NCI-H187 treated with DMSO at 0.1 percent for 48 hours (cell line): ENCODE measurements at places on chromosomes 4 and X.

DNA sequence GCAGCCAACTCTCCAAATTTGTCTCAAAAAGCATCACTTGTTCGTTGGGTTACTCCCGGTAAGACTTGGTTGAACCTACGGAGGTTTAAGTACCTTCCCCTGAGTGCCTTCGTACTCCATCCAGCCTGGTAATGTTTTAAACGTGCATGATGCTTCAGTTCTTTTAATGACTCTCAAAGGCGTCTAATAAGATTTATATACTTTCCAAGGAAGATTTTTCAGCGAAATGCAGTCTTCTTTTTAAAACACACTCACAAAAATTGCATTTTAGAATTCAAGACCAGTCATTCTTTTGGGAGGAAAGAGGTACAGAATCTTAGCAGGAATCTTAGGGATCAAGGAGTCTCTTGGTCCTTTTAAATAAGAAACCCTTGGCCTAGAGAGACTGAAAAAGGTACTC lies 430 bp upstream of the TRPC3 start:
- no peak for DNase-seq

- peak; percentile 49 for DNase-seq
Observed at GRCh38 chr4:145180298-145181090, at the start of gene OTUD4. TSS of gene OTUD4 (minus strand) at chr4:145180589. CDS start at chr4:145179973, 616 bp downstream.

DNA sequence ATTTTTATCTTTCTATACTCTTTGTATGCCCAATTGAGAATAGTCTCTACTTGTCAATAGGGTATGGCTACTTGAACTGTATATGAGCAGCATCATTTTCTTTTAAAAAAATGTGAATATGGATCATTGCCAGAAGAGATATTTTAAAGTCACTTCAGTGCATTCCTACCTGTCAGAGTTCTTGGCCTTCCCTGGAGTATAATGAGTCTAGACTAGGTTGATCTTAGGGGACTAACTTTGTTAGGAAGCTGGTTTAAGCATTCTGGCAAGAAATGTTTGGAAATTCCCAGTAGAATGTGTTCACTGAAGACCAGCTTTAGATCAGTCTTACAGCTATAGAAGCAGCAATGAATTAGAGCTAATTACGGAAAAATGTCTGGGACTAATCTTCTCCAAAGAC lies 178.2 kb downstream of the FAT4 start:
- no peak for DNase-seq

GRCh38 chrX:46626566-46626965 lies 53.0 kb downstream of the CHST7 start:
- DNase-seq: no peak

- DNase-seq: no peak
Observed at GRCh38 chr4:172881645-172882044, 287.0 kb upstream of the GALNT7 start.

DNA sequence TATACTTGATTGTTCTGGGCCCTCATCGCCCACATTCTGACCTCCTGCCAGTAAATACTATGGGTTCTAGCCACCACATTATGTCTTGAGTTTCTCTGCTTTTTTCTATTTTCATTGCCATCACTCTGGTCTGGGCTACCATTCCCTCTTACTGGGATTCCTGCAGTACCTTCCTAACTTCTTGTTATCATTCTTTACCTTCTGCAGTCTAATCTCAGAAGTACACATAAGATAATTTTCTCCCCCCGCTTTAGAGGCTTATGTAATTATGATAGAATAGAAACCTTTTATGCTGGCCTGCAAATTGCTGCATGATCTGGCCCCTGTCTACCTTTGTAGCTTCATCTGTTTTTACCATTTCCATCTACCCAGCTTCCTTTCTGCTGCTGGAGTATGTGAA lies 19.2 kb downstream of the STIM2 start:
- DNase-seq: no peak

- no peak for DNase-seq
Observed at GRCh38 chr4:185728893-185729292, 83.1 kb downstream of the SORBS2 start.

DNA sequence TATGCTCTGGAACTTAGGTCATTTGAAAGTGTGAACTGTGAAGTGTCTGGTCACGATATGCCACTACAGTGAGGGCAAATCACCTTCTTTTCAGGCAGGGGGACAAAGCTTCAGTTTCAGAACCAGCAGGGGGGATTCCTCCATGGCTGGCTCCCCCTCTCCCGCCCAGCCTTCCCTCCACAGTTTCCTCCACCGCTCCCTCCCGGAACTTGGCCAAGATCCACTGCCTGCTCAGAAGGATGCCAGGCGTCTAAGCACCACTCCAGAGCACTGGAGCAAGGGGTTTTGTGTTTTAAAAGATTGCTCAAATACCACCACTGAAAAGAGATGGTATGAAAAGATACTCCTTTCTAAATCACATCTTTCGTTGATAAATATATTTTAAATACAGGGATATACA lies 126.9 kb downstream of the ELOVL6 start:
- DNase-seq: no peak

DNA sequence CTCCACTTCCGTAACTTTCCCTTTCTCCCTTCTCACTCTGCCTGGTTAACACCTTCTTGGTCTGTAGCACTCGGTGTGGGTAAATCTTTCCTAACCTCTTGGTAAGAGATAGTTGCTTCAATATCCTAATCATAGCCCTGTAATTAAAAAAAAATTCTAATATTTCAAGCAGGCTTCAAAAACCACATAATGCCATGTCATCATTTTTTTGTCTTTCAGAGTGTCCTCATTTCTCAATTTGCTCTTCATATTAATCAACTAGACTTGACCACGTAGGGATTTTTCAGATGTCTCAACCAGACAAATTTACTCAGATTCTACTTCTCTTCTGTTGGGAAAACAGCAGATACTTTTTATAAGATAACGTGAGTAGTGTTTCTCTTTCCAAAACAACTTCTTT lies 91.0 kb downstream of the FREM3 start:
- DNase-seq: no peak

DNA sequence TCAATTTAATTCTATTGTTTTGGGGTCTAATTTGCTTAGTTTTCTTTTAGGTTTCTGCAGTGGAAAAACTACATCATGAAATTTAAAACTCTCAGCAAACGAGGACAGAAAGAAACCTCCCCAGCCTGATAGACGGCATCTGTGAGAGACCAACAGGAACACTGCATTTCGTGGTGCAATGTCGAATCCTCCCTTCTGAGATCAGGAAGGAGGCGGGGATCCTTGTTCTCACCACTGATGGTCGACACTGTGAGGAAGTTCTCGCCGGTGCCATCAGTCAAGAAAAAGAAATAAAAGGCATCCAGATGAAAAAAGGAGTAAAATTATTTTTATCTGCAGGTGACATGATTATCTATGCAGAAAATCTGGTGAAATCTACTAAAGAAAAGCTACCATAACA lies 16.5 kb downstream of the GAK start:
- no peak for DNase-seq

- no peak for DNase-seq
Observed at GRCh38 chr4:56640621-56641493, 40.2 kb downstream of the HOPX start.

DNA sequence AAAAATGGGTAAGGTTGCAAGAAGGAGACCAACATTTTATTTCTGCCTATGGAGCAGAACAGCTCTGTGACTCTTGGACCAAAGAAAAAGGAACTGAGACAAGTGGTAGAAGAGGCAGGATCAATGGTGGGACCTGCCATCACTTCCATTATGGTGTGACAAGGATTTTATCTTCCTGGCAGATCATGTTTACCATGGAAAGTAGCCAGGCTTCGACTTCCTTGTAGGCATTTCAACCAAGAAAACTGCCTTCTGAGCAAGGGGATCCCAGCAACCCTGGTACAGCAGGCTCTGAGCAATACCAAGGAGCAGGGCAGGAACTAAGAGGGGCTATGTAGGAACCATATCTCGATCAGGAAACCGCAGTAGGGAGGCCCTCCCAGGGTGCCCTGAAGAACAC lies 317.4 kb downstream of the IQCM start:
- DNase-seq: no peak

GRCh38 chr4:62717154-62717553 lies 1517.0 kb downstream of the ADGRL3 start:
- no peak for DNase-seq

DNA sequence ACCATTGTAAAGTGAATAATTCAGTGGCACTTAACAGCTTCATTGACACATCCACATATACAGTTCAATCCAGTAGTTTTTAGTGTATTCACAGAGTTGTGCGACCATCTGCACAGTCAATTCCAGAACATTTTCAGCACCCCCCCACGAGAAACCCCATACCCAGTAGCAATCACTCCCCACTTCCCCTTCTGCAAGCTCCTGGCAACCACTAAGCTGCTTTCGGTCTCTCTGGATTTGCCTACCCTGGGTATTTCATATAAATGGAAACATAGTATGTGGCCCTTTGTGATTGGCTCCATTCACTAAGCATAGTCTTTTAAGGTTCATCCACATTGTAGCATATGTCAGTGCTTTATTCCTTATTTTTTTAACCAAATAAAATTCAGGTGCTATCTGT lies 10.0 kb downstream of the MSL3 start:
- no peak for DNase-seq

DNA sequence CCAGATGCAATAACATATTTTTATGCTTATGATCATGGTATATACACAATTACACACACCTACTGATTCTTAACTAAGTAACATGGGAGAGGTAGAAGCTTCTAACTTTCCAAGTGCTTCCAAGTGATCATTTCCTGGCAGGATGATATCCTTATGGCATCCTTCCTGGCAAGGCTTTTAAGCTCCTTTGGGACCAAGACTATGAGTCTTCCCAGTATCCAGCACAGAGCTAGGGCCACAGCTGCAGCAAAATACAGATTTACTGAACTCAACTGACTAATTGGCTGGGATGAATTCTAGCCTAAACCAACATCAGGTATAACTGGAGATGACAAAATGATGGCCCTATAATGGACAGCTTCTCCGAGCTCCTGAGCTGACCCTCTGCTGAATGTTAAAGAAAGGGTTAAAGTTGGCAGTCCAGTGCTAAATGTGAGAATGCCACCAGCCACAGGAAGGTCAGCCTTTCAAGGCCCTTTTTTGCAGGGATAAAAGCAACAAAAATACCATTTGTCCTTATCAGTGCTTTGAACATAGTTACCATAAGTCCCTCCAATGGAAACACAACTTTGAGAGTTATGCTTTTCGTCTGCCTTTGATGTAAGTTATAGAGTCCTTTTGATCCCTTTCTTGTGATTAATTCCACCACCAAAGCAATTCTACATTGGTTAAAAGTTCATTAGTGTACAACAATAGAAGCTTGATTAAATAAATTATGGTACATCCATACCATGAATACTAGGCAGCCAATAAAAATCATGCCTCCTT lies 73.4 kb downstream of the MGST2 start:
- no peak for DNase-seq

DNA sequence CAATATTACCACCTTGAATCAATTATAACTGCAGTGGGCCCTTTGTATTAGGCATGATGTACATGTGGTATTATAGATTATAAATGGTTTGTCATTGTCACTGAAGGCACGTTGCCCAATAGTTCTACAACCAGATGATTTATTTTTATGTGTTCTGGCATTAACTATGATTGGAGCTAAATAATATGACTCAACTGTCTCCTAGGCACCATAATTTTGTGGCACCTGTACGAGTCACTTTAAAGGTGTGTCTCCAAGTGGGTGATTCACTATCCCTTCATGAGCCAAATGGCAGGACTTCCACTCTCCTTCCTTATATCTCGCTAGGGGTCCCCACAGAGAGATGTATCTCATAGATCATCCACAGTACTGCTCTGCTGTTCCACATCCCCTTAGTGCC lies 6.1 kb upstream of the SMPX start:
- DNase-seq: no peak

- no peak for DNase-seq
Observed at GRCh38 chr4:158801066-158801465, 32.2 kb downstream of the FNIP2 start.

DNA sequence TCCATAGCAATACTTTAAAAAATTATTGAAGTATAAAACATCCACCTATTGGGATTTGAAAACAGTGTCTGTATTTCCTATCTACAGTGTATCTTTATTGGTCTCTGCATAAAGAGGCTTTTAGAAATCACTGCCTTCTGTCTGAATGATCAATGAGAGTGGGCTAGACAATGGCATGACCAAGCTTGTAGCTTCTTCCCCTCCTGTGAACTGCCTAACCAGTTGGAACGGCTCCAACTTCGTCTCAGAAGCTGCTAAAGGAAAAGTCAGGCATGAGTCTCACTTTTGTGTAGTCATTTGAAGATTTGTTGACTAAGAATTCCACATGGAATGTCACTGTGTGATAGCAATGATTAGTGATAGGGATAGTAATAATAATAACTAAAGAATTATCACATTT lies 64.2 kb downstream of the INTS12 start:
- DNase-seq: no peak

- DNase-seq: no peak
Observed at GRCh38 chr4:139499186-139499585, 45.3 kb downstream of the RAB33B start.

- no peak for DNase-seq
Observed at GRCh38 chrX:75673468-75673867, 111.6 kb downstream of the MAGEE2 start.

DNA sequence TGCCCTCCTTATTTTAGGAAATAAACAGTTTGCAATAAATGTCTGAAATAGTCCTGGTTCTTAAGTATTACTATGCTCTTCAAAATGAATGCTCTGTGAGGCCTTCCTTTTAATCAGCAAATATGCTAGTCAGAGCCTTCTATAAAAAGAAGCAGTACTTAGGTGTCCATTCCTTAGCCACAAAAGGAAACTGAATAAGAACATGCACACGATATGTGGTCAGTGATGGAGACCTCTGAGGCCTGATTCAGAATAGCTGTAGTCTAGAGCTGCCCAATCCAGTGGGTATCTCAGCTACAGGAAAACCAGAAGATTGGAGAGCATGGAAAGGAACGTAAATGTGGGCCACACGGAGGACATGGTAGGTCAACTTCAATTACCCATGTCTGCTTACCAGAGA lies 141.8 kb downstream of the RASL11B start:
- DNase-seq: no peak

- DNase-seq: peak; percentile 59
Observed at GRCh38 chr4:152352622-152353116, 183.2 kb downstream of the FBXW7 start.

GRCh38 chrX:132909643-132910042 lies 48.8 kb downstream of the HS6ST2 start:
- DNase-seq: no peak

GRCh38 chr4:101415962-101416361 lies 68.6 kb upstream of the PPP3CA start:
- no peak for DNase-seq

DNA sequence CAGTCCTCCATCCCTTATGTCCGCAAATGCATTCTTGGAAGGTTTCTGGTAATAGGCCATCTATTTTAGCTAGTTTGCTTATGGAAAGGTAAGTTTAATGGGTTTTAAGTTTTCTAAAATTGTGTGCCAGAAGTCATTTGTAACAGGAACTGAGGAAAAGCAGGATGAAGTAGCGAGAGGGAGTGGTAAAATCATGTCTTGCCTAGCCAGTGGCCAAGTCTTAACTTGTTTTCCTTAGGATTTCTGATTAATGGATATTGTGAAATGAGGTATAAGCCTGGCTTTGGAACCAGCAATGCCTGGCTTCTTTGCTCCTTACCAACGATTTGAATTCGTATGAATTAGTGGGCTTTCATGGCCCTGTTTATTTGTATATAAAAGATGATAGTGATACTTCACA lies 7.3 kb downstream of the SEC24B start:
- DNase-seq: no peak

- no peak for DNase-seq
Observed at GRCh38 chr4:137748616-137749015, 216.3 kb upstream of the PCDH18 start.
